ENCODE measurements at places on chromosomes 6 and 20.

DNA sequence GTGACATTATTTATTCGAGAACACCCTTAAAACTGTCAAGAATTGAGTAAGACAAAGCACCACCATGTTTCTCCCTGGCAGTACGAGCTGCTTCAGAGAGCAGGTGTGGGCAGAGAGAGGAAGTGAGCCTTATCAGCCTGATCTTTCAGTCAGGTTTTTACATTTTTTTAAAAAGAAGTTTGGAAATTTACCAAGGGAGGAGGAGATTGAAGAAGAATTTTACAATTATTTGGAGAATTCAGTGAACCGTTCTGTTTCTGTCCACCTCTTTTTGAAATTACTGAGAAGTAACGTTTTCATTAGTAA, 75.5 kb downstream of the ZDHHC14 start:
- DNase-seq, result no peak

DNA sequence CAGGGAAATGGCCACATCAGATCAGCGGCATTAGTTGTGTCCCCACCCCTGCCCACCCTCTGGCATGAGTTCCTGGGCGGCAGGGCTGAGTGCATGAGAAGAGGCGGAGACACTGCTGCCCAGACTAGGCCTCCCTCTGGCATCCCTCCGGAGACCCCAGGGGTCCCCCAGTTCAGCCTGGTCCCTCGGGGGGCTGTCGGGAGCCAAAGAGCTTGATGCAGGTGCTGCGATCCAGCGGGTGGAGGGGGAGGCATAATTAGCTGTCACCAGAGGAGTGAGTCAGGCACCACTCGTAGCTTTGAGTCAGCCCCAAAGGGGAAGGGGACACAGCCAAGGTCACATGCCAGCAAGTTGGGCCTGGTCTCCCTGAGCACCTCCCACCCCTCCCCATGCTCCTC, 34.5 kb downstream of the DLGAP4 start:
- no peak for DNase-seq

DNA sequence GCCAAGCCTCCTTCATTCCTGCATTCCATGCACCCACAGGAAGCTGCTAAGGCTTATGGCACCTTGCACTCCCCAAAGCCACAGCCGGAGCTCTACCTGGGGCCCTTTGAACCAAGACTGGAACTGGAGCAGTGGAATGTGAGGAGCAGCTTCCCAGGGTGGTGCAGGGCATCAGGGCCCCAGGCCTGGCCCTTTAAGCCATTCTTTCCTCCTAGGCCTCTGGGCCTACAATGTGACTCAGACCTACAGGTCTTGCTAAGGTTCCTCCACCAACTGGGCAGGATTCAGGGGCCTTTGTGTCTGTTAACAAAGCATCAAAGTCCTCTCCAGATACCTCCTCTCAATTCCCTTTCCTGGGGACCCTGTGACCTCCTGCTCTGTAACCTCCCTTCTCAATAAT, 36.2 kb downstream of the SF3B5 start:
- no peak for DNase-seq

DNA sequence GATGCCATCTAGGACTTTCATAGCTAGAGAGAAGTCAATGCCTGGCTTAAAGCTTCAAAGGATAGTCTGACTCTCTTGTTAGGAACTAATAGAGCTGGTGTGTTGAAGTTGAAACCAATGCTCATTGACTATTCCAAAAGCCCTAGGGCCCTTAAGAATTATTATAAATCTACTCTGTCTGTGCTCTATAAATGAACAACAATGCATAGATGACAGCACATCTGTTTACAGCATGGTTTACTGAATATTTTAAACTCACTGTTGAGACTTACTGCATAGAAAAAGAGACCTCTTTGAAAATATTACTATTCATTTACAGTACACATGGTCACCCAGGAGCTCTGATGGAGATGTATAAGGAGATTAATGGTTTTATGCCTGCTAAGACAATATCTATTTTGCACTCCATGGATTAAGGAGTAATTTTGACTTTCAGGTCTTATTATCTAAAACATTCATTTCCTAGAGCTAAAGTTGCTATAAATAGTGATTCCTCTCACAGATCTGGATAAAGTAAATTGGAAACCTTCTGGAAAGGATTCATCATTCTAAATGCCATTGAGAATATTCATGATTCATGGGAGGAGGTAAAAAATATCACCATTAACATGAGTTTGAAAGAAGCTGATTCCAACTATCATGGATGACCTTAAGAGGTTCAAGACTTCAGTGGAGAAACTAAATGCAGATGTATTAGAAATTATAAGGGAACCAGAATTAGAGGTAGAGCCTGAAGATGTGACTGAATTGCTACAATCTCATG, 763.5 kb upstream of the MAP3K7 start:
- DNase-seq, result no peak

- DNase-seq, result no peak
Observed at GRCh38 chr6:11738661-11739375, 39.8 kb downstream of the ADTRP start.

GRCh38 chr6:100112855-100113508, 119.0 kb upstream of the MCHR2 start:
- no peak for DNase-seq

- no peak for DNase-seq
Observed at GRCh38 chr6:47138046-47138445, 95.9 kb upstream of the ADGRF1 start.

DNA sequence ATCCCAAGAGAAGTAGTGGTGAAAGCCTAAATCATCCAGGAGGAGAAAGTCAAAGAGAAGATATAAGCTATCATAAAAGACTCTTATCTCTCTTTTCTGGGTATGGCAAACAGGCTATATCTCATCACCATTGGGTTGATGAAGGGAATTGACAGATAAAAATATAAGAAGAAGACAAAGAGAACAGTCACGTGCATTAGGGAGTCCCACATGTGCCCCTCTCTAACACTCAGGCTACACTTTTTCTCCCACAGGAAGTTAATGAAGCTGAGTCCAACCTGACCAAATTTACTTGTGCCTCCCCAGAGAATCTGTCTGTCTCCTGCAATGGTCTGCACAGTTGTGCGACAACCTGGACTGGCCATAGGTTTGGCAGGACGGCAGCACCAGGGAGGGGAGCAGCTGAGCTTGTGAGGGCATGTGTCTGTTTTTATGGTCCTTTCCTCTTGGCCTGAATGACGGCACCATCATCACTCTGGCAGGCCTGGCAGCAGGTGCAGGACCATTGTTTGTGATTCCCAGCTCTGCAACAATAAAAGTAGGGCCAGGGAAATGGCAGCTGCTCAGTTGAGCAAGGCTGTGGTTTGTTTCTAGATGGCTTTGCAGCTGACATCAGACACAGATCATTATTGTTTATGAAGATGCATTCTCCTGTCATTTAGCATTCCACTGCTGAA, 144.5 kb upstream of the MCHR2 start:
- DNase-seq, result no peak

GRCh38 chr6:169638388-169638787, 63.4 kb downstream of the WDR27 start:
- DNase-seq, result no peak

DNA sequence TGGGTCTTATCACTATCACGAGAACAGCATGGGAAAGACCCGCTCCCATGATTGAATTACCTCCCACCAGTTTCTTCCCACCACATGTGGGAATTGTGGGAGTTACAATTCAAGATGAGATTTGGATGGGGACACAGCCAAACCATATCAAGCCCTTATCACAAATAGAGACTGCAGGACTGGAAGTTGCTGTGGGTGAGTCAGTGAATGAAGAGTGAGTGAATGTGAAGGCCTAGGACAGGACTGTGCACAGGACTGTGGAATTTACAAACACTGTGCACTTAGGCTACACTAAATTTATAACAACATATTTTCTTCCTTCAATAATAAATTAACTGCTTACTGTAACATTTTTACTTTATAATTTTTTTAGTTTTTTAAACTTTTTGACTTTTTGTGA, 30.2 kb upstream of the BCAS1 start:
- DNase-seq, result no peak

- no peak for DNase-seq
Observed at GRCh38 chr6:142907544-142907943, 37.4 kb downstream of the HIVEP2 start.

- no peak for DNase-seq
Observed at GRCh38 chr6:132683543-132683942, 24.6 kb upstream of the TAAR1 start.

DNA sequence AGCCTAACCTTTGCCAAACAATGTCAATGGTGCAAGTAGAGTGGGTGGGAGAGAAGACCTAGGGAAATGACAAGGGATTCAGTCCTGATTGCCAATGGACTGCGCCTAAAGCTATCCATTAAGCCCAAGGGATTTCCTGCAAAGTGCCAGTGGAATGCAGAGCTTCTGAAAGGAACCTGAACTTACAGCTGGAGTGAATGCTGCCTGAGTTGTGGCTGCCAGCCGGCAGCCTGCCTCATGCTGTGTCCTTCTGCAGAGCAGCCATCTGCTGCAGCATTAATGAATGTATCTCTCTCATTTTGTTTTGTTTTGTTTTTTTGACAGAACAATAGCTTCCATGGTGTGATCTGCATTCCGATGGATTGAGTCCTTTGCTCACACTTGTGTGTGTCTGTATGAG, 44.7 kb downstream of the SLC35F1 start:
- DNase-seq, result no peak

GRCh38 chr20:62494980-62495748, 19.4 kb upstream of the GATA5 start:
- DNase-seq, result no peak

GRCh38 chr6:119728220-119728750, 378.7 kb upstream of the MAN1A1 start:
- no peak for DNase-seq

DNA sequence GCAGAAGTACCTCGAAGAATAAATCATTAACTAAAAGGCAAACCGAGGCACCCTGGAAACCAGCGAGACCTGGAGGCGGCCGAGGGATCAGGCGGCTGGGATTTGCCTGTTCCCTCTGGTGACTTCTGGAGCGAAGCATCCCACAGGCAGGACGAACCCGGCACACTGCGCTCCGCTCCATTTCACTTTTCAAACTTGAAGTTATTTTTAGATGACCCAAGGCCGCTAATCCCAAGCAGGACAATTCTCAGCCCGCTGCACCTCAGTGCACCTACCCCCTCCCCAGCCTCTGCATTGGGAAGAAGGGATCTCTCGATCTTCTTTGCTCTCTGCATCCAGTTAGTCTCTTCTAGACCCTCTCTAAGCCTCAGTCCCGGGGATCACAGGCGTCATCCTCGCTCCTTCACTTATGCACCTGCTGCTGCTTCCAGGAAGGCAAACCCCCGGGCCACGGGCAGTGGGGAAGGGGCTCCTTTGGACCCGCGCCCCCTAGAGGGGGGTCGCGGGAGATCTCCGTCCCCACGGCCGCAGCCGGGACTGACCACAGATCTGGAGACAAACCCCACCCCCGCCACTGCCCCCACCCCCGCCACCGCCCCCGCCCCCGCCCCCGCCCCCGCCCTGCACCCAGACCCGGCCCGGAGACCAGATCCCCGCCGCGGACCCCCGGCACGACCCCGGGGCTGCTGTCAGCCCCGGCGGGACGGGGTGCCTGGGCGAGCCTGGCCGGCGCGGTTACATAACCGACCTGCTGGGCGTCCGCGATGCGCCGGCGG, 636 bp downstream of the RCAN2 start:
- DNase-seq, result no peak

DNA sequence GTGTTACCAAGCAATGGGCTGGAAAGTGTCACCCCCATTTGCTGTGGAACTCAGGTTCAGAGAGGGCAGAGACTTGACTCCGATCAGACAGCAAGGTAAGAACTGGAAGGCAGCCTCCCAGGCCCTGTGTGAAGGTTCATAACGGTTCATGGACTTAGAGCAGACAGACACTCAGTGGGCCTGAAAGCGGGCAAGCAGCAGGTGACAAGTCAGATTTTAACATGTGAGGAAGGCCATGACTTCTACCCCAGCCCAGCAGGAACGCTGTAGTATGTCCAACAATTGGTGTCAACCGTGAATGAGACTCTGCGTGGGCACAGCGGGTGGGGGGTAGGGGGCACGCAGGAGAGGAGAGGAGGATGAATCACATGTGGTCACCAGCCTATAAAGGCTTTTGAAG, 217.6 kb upstream of the SNX9 start:
- DNase-seq, result no peak

DNA sequence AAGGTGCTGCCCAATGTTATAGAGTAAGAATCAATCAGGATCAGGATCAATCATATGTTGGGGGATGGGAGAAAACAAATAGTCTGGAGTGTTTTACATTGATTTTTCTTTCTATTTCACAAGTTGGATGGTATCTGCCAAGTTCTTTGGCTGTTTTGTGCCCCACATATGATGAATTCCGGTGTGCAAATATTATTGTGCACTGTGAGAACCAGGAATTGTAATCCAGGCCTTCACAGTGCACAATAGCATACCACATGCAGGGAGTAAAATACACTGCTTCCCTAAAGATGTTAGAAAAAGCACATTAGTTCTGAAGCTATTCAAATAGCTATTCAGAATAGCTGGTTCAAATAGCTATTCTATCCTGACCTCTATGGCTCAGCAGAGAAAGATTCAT, 133.7 kb downstream of the LCA5 start:
- no peak for DNase-seq

Measured in stimulated activated CD4-positive, alpha-beta T cell treated with anti-CD3 and anti-CD28 coated beads, Interleukin-1b, Interleukin-23, amount 100 ng/mL, for 1 hour (primary cell).